ENCODE measurements at places on chromosomes 16 and 17. TPM values are rescaled to one million over a fixed set of nuclear protein-coding genes. Genes with fewer than 3 reads are reported as not detected.

The C16orf96 gene
- not detected for total RNA-seq

The PLA2G10 gene
- total RNA-seq = not detected

The MRPL38 gene
- 20.4 TPM for total RNA-seq

The MYADML2 gene
- total RNA-seq = under 0.01 TPM

The CDRT15 gene
- total RNA-seq = not detected

The TXNL4B gene
- total RNA-seq = 5.3 TPM

The SLC2A4 gene
- total RNA-seq = 0.19 TPM

The STH gene
- not detected for total RNA-seq

The CEMP1 gene
- total RNA-seq = 0.12 TPM

The KRTAP1-5 gene
- total RNA-seq = not detected

The HSD17B2 gene
- total RNA-seq = 0.68 TPM

The ZNF597 gene
- 2.4 TPM for total RNA-seq

The CCDC200 gene
- not detected for total RNA-seq

The SERPINF2 gene
- total RNA-seq = not detected

The DPEP2 gene
- total RNA-seq = not detected

The SMPD3 gene
- not detected for total RNA-seq

The NPTX1 gene
- 163 TPM for total RNA-seq

The EPOP gene
- total RNA-seq = 0.26 TPM

The TIMP2 gene
- total RNA-seq = 181 TPM

The SLFN12L gene
- total RNA-seq = 0.12 TPM

The RPTOR gene
- 20.8 TPM for total RNA-seq

The WNT3 gene
- 0.66 TPM for total RNA-seq

The EXOC7 gene
- total RNA-seq = 98.9 TPM

The RAB26 gene
- 2.0 TPM for total RNA-seq

The CCL4 gene
- not detected for total RNA-seq

The C16orf89 gene
- 1.4 TPM for total RNA-seq

The HNF1B gene
- total RNA-seq = not detected

The C17orf100 gene
- total RNA-seq = 0.40 TPM

The NPIPA7 gene
- total RNA-seq = 1.3 TPM

The OR3A3 gene
- total RNA-seq = not detected

The TOX3 gene
- not detected for total RNA-seq

The MT1G gene
- not detected for total RNA-seq

The SSTR5 gene
- 0.12 TPM for total RNA-seq

The IRX3 gene
- 0.92 TPM for total RNA-seq

The DNAI2 gene
- total RNA-seq = not detected

The CLEC10A gene
- total RNA-seq = not detected

The OR2C1 gene
- 0.26 TPM for total RNA-seq

The ACTG1 gene
- 6,966 TPM for total RNA-seq

The DPEP3 gene
- total RNA-seq = not detected

The CTRB1 gene
- total RNA-seq = not detected

The CIITA gene
- under 0.01 TPM for total RNA-seq

The TSPAN10 gene
- 0.81 TPM for total RNA-seq

The SHISA6 gene
- not detected for total RNA-seq

The MARCHF10 gene
- total RNA-seq = not detected

The STAT5A gene
- total RNA-seq = 19.9 TPM

The KCNG4 gene
- under 0.01 TPM for total RNA-seq

The GCGR gene
- not detected for total RNA-seq

The TPPP3 gene
- 0.66 TPM for total RNA-seq
